Stimulated activated CD4-positive, alpha-beta T cell treated with anti-CD3 and anti-CD28 coated beads, Interleukin-4, amount 100 ng/mL, for 1 hour (primary cell): ENCODE measurements at places on chromosomes 3 and 15.

- no peak for DNase-seq
Measured at GRCh38 chr3:185082829-185083228, 70.0 kb downstream of the C3orf70 start.

- DNase-seq = no peak
Measured at GRCh38 chr3:146780251-146780650, 175.1 kb upstream of the PLSCR5 start.

DNA sequence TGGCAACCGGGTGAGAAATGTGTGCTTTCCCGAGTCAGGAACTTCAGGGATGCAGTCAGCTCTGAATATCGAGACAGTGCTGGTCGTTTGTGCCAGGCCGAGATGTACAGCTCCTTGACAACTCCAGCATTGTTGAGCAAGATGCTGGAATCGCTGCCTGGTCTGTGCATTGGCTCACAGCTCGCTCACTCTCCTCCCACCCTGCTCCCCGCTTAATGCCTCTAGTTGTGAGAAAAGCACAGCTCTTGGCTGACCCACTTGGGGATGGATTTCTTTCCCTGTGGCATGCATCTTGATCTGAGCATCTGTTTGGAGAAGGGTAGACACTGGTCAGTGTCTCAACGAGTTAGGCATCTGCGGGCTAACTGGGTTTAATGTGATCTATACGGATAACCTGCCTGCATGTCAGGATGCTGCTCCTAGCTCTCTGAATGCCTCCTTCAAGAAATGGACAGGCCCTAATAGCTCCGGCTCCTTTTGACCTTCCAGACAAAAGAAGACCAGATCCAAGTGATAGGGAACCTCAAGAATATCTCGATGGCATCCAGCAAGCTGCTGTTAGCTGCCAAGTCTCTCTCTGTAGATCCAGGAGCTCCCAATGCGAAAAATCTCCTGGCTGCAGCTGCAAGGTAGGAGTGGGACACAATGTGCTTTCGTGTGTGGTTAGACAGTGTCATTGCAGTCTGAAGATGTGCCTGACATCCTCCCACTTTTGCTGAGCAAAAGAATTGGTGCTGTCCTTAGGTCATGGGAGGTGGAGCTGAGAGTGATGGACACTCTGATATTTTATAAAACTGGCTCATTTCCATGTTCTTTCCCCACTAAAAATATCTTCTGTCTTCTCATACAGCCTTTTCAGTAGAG lies 302.2 kb upstream of the TPM1 start:
- no peak for DNase-seq

DNA sequence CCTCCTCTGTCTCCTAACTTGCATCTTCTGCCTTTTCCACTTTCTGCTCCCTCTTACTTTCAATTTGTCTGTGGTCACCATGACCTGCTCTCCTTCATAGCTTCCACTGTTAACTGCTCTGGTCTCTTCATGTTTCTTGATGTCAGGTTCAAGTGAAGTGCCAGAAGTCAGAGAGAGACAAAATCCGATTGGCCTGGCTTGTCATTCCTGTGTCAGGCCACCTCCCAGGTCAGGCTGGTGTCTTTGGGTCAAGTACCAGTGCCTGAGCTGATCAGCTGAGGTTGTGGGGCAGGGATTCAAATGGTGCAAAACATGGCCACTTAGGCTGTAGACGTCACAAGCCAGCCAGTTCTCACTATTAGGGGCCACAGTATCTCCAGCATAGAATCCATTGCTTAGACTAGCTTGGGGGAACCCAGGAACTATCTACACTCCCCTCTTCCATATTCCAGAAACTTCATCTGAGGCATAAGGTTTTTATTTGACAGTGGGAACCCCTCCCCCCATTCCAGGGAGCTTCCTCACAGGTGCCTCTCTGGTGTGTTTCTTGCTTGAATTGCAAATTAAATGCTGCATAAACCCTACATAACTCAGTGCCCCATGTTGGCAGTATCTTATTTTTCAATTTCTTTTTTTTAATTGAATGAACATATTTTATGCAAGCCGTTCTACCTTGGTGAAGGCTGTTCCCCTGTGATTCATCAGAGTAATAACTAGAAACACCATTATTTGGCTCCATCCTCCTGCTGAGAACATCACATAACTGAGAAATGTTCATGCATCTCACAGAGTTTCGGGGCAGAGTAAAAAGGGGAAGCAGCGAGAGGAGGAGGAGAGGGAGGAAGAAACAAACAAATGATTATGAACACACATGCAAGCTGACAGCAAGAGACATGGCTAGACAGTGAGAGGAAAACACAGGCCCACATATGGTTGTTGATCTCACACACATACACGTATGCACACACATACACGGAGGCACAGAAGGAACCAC lies 175.8 kb downstream of the TLE3 start:
- DNase-seq = no peak

DNA sequence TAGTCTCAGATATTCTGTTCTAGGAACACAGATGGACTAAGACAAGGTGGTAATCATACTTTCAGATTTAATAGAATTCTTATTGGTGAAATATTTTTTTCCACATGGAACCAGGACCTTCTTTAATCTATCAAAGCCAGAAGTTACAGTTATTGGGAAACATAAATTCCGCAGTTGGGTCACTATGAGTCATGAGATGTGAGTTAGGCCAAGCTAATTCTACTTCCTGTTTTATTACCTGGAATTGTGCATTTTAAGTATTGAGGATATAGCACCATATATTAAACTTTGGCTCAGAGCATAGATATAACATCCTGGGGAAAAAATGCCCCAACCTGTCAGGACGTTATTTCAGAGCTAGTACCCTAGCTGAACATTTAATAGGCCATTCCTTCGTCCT lies 96.4 kb upstream of the P3H2 start:
- DNase-seq = no peak

- DNase-seq = no peak
Measured at GRCh38 chr3:103953796-103954195, 1412.9 kb upstream of the ALCAM start.
